ENCODE measurements at places on chromosomes 1 and 21.

DNA sequence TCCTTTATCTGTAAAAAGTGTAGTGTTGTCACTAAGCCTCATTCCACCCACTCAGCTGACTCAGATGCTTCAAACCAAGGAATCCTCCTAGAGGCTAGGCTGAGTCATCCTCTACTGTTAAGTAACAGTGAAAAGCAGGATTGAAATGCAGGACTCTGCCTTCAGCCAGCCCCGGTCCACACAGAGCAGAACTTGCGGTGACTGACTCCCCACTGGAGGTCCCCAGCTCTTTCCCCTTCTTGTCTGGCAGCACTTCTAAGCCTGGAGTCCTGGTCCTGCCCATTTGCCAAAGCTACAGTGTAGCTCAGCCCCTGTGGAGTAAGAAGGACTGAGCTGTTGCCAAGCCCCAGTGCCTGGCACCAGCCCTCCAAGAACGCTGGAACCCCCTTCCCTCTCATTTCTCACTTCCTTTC lies 1.7 kb downstream of the RAB7B start:
- peak; percentile 26 for DNase-seq

GRCh38 chr1:26110731-26111529 lies 694 bp upstream of the PDIK1L start:
- DNase-seq, result peak; percentile 69

GRCh38 chr1:210588946-210589345 lies 260.2 kb downstream of the HHAT start:
- DNase-seq, result no peak

DNA sequence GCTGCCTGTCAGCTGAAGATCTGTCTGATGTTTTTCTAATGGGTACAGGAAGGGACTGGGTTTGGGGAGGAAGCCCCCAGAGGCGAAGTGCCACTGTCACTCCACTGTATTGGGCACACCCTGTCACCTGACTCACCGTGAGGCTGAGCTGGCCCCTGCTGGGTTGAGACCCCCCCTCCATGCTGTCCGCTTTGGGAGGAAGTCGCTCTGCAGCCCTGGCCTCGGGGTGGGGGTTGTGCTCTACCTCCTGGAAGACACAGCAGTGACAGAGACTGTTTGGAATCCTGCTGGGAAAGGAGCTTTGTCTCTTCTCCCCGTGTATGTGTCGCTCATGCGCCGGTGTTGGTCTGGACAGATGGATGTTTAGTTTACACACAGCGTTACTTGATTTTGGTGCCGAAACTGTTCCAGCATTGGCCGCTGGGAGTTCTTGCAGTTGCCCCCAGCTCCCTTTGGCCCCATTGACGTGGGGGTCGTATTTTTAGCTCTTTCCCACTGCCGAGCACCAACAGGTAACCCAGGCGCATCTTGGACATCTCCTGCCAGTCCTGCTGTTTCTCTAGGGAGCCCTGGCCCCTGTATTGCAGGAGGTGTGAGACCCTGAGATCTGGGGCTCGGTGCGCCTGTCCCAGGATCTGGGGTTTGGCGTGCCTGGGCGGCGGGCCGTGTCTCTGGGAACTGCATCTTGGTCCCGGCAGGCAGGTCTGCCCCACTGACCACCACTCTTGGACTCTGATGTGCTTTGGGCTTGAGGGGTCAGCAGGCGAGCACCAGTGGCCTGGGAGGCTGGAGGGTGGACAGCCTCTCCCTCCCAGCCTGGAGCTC lies 30.3 kb downstream of the SLX9 start:
- no peak for DNase-seq

GRCh38 chr1:58922302-58923089 lies 138.6 kb upstream of the JUN start:
- DNase-seq, result no peak

DNA sequence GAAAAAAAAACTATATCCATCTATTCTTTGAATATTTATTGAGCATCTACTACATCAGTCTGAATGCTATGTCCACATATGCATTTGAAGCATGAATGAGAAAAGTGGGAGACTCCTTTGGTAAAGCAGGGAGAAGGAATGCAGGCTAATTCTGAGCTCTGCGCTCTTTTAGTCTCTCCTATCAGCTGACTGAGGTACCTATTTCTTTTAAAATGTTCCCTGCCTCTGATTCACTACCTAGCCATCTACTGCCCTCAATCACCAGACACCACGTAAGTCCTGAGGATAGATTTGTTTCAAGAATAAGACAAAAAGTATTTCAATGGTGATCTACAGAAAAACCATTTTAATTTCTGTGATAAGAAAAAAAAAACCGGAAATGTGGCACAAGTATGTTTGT lies 3.8 kb upstream of the RGS13 start:
- DNase-seq, result no peak
